AML-193 (cell line): ENCODE measurements at places on chromosomes 2 and 18.

- no peak for DNase-seq
Observed at GRCh38 chr2:106708209-106708608, 177.8 kb downstream of the ST6GAL2 start.

GRCh38 chr18:26432651-26433424 lies 115.5 kb downstream of the KCTD1 start:
- DNase-seq = no peak

- no peak for DNase-seq
Observed at GRCh38 chr18:35729991-35730668, 148.6 kb downstream of the GALNT1 start.

DNA sequence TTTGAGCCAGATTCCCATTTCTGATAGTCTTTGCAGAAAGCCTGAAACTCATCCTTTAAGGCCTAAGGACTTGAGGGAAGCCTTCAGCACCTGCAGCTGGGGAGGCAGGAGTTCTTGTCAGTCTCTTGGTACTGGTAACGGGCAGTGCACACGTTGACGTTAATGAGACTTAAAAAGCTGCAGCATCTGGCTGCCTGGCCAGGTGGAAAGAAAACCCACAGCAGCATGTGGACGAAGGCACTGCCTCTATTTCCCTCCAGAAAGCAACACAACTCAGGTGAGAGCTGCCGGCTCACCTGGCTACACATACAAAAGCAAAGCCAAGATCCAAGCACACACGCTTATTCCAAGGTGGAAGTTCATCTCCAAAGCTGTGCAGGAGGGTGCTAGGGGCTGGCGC lies 178.8 kb downstream of the ANAPC1 start:
- no peak for DNase-seq

GRCh38 chr18:74040459-74041332 lies 106.9 kb downstream of the FBXO15 start:
- DNase-seq = no peak

DNA sequence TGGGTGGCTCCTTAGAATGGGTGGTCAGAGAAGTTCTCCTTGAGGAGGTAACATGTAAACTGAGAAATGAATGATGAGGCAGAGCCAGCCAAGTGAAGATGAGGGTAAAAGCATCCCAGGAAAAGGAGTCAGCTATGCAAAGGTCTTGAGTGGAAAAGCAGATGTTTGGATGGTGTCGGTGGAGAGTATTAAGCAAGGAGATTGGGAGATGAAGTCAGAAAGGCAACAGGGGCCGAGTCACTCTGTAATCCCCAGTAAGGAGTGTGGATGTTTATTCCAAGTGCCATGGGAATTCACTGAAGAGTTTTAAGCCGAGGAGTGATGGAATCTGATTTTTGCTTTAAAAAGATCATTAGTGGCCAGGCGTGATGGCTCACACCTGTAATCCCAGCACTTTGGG lies 3.4 kb upstream of the STAMBP start:
- DNase-seq = no peak

DNA sequence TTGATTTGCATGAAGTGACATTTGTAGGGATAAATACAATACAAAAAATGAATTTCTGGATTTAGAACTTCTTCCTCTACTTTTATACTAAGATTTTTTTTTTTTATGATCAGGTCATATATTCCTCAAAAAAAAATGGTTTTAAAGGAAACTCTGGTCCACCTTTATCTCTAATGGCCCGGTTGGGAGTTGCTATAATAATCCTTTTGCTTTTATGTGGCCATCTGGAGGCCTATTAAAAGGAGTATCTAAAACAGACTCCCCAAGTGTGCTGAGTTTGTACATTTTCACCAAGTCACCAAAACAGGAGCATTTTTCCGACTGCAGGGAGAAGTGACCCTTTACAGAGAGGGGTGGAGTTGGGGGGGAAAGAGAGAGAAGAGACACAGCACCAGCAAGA lies 329.2 kb upstream of the FIGN start:
- no peak for DNase-seq
